ENCODE measurements at places on chromosomes 3 and 15. TPM values are rescaled to one million over a fixed set of nuclear protein-coding genes. Genes with fewer than 3 reads are reported as not detected.

DNA sequence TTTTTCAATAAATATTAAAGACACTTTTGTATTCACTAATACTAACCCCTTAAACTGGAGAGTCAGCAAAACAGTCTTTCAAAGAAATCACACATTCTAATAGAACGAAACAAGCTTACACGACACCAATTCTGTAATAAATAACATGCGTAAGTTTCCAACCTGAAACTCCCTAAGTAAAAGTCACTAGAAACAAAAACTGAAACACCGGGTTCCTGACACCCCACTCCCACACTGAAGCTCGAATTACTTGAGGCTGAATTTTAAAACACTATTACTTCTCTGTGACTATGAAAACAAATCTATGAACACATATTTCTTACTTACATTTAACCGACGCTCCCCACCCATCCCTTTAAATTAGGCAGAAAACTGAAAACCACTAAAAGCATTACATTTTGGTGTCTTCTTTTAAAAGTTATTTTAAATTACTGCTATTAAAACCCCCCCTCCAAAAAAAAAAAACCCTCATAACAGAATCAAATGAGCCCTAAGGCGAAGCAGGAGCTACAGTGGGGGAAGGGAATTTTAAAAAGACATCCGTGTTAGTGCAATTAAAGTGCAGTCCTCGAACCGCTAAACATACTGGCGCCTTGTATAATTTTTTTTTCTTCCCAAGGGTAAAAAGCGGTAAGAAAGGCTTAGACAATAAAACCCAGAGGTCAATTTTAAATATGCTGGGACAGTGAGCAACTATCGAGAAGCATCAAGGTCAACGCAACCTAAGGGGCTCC is 878 bp downstream of the SPPL2A start:
- no peak for DNase-seq

- DNase-seq: no peak
Observed at GRCh38 chr3:116374901-116375300, 70.4 kb downstream of the LSAMP start.

DNA sequence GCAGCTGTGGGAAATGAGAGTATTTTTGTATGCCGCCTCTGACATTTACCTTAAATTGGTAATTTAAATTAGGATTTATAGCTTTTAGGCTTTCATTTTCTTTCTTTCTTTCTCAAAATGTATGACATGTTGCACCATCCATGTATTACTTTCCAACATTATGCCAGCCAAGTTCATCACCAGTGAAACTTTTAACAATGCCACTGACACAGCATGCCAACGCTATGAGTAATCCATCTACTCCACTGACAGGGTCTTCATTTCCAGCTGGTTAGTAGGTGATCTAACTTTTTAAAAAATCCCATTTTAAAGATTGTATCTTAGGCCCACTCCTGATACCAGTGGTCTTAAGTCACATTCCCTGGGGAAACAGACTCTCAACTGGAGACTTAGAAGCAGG is 21.8 kb upstream of the CLDN16 start:
- no peak for DNase-seq

DNA sequence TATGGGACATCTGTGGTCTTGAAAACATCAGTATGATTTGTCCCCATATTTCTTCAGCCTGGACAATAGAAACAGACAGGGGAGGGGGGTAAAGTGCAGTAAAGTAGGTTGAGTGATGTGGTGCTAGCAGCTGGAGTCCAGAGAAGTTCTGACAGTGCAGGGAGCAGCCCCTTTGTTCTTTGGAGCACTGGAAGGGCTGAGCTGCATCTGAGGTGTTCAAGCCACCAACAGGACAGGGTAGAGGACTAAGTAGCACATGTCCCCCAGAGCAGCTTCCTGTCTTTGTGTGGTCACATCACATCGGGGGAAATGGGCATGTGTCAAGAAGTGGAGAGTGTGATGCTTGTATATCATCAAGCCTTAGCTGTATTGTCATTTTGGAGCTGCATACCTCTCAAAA is 12.1 kb downstream of the MRPS22 start:
- DNase-seq: no peak

- peak; percentile 79 for DNase-seq
Observed at GRCh38 chr3:129195731-129196256, 12.1 kb upstream of the CNBP start.

Gene MASP1
- total RNA-seq: 59.7 TPM

Gene USP50
- 1.5 TPM for total RNA-seq

Gene RETNLB
- total RNA-seq: not detected

Gene ARL6IP5
- total RNA-seq: 167 TPM
